ENCODE measurements at places on chromosomes 4 and X.

- no peak for DNase-seq
These were observed 89.4 kb downstream of the TNIP2 start for GRCh38 chr4:2666722-2667247.

DNA sequence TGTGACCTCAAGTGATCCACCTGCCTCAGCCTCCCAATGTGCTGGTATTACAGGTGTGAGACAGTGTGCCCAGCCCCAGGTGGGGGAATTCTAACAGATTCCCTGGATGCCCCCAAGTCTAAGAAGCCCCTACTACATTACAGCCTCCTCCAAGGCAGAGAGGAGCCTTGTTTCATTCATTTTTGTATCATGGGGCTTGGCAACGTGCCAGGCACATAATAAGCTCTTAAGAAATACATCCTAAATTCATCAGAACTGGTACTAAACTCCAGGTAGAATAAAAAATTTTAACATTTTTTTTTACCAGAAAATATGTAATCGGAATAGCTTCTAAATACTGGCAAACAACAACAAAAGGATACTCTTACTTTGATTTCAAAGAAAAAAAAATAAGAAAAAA, 127.1 kb downstream of the CHIC2 start:
- no peak for DNase-seq

DNA sequence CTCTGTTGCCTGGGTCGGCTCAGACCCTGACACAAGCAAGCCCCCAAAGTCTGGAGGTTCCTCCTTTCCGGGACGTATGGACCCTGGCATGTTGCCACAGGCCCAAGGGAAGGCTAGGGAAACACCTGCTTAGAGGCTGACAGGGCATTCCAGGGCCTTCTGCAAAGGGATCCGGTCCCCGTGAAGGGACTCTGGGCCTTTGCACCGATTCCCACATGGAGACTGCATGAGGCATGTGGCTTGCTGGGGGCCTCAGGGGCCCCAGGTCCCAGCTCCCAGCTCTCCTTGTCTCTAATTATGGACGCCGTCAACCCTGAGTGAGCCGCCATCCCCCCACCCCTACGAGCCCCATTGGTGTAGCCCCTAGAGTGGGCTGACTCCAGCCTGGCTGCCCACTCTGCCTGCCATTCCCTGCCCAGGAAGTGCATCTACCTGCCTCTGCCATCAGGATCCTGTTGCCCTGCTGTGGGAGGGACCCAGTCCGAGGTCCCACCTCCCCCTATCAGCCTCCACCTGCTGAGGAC, 4.2 kb upstream of the RGS12 start:
- no peak for DNase-seq

GRCh38 chr4:177185151-177185550, 124.5 kb upstream of the NEIL3 start:
- no peak for DNase-seq

- no peak for DNase-seq
These were observed 169.2 kb downstream of the TMA16 start for GRCh38 chr4:163663454-163664225.

DNA sequence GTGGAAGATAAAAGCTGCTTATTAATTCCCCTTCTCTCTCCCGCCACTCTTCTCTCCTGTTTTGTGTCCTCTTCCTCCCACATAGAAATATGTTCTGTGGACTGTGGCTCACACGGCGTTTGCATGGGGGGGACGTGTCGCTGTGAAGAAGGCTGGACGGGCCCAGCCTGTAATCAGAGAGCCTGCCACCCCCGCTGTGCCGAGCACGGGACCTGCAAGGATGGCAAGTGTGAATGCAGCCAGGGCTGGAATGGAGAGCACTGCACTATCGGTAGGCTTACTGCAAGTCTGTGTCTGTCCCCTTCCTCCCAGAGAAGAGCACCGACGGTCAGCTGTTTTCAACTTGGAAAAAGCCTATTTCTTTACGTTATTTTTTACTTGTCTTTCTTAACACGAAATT, 229.1 kb downstream of the DCTD start:
- no peak for DNase-seq

GRCh38 chr4:172945611-172946010, 223.0 kb upstream of the GALNT7 start:
- DNase-seq: no peak

DNA sequence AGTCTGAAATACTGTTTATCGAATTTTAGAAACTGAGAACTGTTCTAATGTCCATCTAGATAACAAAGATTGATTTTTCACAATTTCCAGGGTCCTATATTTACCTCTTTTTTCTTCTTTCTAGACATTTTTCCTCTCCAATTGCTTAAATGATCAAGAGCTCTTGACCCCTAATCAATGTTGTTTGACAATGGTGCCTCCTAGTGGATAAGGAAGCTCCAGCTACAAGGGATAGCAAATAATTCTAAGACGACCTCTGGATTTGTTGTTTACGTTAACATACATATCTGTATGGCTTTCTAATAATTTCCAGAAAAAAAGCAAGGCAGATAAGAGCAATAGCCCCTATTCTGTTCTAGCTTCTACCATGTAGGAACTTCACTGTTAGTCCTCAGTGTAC, 35.8 kb downstream of the GPR82 start:
- peak; percentile 18 for DNase-seq

DNA sequence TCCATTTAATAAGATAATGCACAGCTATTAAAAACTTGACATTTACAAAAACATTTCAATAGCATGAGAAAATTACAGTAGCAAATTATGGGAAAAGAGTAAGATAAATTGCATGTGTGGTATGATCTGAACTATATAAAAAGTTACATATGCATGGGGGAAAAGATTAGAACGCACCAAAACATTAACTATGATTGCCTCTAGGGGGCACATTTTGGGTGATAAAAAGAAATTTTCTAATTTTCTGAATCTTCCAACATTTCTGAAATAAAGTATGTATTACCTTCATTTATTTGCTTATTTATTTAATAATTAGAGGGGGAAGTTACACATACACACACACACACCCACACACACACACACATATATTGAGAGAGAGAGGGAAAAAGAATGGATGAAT, 19.6 kb upstream of the KDM5C start:
- no peak for DNase-seq

GRCh38 chrX:13821738-13822137, 4.8 kb upstream of the GPM6B start:
- no peak for DNase-seq

DNA sequence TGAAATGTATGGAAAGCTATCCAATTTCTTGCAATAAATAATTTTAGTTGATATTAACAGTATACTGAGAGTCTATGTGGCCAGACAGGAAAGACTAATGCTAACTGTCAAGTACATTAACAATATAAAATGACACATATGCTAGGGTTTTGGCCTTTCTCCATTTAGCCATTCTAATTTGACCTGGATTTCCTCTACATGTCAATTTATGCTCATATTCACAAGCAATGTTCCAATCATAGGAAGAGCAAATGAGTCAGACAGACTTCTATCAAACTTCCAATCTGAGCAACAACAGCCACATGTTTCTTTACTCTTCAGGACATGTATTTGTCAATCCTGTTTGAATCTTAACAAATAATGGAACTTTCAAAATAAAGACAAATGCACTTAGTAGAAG, 53.6 kb downstream of the CORIN start:
- no peak for DNase-seq

DNA sequence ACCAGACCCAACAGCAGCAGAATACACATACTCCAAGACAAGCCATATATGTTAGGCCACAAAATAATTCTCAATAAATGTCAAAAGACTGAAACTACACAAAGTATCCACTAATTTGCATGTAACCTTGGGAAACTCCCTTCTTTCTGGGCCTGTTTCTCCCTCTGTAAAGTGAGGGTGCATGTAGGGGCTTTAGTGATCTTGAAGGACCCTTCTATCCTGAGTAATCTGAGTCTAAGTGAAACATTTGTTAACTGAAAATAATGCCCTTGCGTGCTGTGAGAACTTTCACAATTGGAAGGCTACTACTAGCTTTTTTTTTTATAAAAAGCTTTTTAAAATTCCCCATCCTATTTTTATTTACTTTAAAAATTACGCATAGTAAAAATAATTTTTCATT, 125.2 kb downstream of the NEXMIF start:
- DNase-seq: no peak

GRCh38 chrX:7242613-7243012, 94.7 kb upstream of the PUDP start:
- no peak for DNase-seq

DNA sequence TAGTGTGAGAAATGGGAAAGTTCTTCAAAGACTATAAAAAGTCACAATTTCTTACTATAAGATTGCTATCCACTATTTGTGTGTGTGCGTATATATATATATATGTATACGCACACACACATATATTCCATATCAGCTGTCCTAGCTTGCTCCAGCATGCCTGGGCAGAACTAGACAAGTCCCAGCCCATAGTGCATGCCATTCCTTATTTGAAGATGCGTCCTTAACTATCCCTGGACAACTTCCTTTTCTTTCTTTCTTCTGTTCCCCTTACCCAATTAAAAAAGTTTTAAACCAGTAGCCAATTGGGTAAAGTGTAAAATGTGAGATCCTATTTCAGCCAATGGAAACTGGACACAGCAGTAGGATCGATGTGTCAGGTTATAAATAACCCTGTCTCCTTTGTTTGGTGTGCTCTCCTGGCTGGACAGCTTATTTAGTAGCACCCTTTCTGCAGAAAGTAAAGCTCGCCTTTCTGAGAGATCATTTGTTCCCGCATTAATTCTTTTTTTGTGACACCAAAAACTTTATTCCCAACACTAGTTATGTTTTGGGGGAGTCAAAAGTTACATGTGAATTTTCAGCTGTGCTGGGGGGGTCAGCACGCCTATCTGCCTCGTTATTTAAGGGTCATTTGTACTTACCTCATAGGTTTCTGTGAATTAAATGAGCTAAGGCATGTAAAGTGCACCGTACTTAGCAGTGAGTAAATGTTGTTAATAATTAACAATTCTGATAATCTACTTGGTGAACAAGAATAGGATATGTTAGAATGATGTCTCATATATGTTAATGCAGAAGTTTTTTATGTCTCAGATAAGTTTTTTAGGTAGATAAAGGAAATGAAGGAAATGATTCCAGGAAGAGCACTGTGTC, 40.9 kb downstream of the KDM6A start:
- DNase-seq: no peak

- no peak for DNase-seq
These were observed 79.2 kb downstream of the USP9X start for GRCh38 chrX:41164449-41164848.

DNA sequence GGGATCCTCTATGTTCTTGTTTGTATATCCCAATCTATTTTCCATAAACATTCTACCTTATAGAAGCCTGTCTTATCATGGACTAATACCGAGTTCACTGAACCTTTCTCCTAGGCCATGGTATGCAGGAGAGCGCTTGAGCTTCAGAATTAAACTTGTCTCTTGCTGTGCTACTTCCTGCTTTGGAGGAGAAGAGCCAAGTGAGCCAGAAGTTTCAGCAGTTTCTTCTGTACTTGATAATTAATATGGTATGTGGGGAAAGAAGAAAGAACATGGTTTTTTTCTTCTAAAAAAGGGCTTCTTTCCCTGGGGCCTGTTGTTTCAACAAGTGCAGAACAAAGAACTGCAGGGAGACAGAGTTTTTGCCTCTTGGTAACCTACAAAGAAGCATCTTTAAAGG, 172.8 kb downstream of the ATG4A start:
- no peak for DNase-seq

DNA sequence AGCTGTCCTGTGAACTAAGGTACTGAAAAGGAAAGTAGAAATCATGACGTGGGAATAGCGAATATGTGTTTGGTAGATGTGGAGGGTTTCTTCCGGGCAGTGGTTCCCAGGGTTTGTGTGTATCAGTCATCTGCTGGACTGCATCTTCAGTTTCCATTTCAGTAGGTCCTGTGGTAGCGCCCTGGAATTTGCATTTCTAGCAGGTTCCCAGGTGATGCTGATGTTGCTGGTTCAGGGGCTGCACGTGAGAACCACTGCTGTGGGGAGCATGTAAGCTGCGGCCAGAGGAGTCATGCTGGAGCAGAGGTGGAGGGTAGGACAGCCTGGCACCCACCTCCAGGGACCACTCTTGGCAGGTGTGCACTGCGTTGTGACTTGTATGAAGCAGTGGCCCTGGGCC, 47.1 kb downstream of the ARHGAP10 start:
- no peak for DNase-seq

- no peak for DNase-seq
These were observed 18.0 kb downstream of the DOK7 start for GRCh38 chr4:3481113-3481531.

- no peak for DNase-seq
These were observed 223.8 kb upstream of the ZCCHC13 start for GRCh38 chrX:74080165-74080564.

- DNase-seq: no peak
These were observed 7.7 kb upstream of the NR3C2 start for GRCh38 chr4:148449921-148450320.

DNA sequence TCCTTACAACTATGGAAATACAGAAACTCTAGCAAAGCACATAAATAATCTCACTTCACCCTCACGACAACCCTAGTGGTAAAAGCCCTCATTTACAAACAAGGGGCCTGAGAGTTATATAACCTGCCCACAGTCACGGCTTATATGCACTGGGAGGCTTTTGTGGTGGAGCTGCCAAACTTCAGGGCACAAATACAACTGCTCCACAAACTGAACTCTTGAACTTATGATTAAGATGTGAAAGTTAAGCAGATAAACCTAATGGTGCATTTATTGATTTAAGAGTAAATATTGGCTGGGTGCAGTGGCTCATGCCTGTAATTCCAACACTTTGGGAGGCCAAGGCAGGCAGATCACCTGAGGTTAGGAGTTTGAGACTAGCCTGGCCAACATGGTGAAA, 19.0 kb downstream of the SLC2A9 start:
- DNase-seq: no peak

Measured in CD4-positive, alpha-beta T cell treated with Interleukin-4 for 4 hours (primary cell).